Gastrocnemius medialis (tissue), 4 donors: ENCODE measurements at places on chromosomes 3 and 15. TPM values are rescaled to one million over a fixed set of nuclear protein-coding genes. Genes with fewer than 3 reads are reported as not detected.

DNA sequence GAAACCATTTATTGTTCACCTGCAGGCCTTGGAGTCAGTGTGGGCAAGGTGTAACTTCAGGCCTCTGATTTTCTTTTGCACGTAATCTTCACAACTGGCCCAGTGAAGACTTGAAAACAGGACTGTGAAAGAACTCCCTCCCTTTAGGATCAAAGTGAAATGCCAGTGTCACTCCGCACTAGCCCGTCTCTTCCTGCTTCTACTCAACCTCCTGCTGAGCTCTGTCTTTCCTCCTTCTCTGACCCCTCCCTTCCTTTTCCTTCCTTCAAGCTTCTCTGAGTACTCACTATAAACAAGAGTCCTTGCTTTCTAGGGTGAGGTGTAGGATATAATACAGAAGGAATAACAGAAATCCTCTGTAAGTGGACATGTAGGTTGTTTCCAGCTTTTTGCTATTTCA, 28.5 kb downstream of the TMEM41A start:
- no peak overlapping the region for H3K27ac ChIP-seq
- no peak overlapping the region for H3K4me3 ChIP-seq
- no peak for DNase-seq

- H3K27ac ChIP-seq = no peak overlapping the region
- no peak for DNase-seq
- no peak overlapping the region for H3K4me3 ChIP-seq
- H3K4me1 ChIP-seq = no peaks in the 10 kb centered on the region
These were observed 290.7 kb downstream of the CHST2 start for GRCh38 chr3:143410259-143410658.

- no peaks in the 10 kb centered on the region for H3K36me3 ChIP-seq
- DNase-seq = no peak
- no peaks in the 10 kb centered on the region for H3K27me3 ChIP-seq
- H3K4me1 ChIP-seq = no peaks in the 10 kb centered on the region
- H3K4me3 ChIP-seq = no peak overlapping the region
These were observed 49.9 kb upstream of the LMCD1 start for GRCh38 chr3:8451696-8452095.

GRCh38 chr15:90933301-90933700, 952 bp upstream of the HDDC3 start:
- H3K36me3 ChIP-seq = peaks cover 16% of the 10 kb centered on the region
- no peak overlapping the region for H3K4me3 ChIP-seq
- H3K4me1 ChIP-seq = peaks cover 47% of the 10 kb centered on the region
- H3K27me3 ChIP-seq = no peaks in the 10 kb centered on the region

DNA sequence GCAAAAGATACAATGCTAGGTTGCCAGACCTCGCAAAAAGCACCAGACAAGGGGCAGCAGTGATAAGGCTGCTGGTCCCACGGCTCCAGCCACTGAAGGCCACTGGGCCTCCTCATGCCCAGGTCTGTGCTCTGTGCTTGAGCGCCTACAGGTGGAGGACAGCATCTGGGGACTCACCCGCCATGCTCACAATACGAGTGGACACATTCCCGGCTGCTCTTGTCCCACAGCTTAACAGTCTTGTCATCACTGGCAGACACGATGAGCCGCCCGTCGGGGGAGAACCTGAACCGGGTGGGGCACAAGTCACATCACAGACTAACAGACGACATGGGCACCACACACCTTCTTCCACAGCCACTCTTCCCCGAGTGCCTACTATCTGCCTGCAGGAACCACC, 7.4 kb downstream of the POC1A start:
- no peak overlapping the region for H3K4me3 ChIP-seq
- H3K27me3 ChIP-seq = no peaks in the 10 kb centered on the region
- no peak for DNase-seq
- H3K27ac ChIP-seq = no peak overlapping the region

GRCh38 chr3:101954936-101955335, 105.6 kb downstream of the NFKBIZ start:
- DNase-seq = no peak
- H3K4me3 ChIP-seq = no peak overlapping the region
- no peak overlapping the region for H3K27ac ChIP-seq
- H3K27me3 ChIP-seq = no peaks in the 10 kb centered on the region
- no peaks in the 10 kb centered on the region for H3K36me3 ChIP-seq

MYO5A gene
- 12.0 TPM for total RNA-seq

DNA sequence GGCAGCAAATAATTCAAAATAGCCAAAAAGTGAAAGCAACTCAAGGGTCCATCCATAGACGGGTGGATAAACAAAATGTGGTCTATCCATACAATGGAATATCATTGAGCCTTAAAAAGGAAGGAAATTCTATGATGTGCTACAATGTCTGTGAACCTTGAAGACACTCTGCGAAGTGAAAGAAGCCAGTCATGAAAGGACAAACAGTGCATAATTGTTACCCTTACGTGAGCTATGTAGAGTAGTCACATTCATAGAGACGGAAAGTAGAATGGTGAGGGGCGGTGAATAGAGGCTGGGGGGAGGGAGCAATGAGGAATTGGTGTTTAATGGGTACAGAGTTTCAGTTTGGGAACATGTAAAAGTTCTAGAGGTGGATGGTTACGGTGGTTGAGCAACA, 18.1 kb downstream of the IGF1R start:
- no peak overlapping the region for H3K27ac ChIP-seq
- H3K4me1 ChIP-seq = peaks cover 12% of the 10 kb centered on the region
- H3K27me3 ChIP-seq = no peaks in the 10 kb centered on the region
- no peaks in the 10 kb centered on the region for H3K36me3 ChIP-seq
- no peak overlapping the region for H3K4me3 ChIP-seq

GDPGP1 gene
- total RNA-seq = 1.8 TPM
